ENCODE measurements at places on chromosomes 11 and 22.

DNA sequence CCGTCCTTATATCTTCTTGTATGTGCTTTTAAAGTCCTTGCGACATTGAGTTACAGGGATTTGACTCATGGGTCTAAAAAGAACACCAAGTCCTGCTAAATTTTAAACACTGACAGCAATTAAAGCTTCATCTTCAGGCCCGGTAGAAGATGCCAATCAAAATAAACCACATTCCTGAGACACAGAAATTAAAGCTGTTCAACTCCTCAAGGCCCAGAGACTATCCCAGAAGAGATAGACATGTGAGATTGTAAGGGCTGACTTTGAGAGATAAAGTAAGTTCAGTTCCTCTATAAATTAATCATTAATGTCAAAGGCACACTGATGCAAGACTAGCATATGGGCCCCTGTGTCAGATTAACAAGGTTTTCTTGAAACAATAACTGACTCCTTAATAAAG is 49.8 kb downstream of the OSBPL5 start:
- DNase-seq = no peak

DNA sequence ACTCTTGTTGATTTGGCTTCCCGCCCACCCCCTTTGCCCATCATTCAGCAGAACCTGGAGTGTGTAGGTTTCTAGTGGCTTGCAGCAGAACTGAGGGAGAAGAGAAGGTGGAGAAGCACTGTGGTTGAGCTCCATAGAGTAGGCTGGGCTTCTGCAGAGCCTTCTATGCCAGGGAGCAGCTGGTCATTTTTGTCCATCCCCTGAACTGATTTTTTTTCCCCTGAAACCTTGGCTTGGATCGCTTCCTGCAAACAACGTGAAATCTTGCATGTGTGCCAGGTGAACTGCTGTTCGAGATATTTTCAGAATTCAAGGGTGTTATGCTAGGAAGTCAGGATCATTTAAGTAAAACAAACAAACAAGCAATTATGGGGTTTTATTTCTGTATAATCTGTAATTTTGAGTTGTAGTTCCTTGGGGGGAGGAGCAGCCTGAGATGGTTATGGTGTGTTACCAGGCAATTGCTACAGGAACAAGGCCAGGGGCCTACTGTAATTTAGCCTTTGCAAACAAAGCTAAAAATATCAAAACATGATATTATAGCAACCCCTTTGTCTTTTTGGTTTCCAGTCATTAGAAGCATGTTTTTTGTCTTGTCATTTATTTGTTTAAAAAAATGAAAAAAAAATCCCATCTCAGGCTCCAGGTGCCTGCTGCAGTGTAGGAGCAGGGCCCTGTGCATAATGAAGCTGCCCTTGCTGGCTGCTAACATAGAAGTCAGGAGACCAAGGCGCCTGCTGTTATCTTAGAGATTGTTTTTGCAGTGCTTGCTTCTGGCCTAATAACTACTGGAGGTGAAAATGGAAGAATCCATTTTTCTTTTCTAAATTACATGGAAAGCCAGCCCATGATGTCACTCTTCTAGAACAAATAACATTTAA is 152.4 kb upstream of the TTC12 start:
- no peak for DNase-seq

- no peak for DNase-seq
These were observed 81.9 kb upstream of the TEAD1 start for GRCh38 chr11:12592283-12592682.

- DNase-seq = no peak
These were observed 11.9 kb downstream of the SLC29A2 start for GRCh38 chr11:66359662-66360087.

DNA sequence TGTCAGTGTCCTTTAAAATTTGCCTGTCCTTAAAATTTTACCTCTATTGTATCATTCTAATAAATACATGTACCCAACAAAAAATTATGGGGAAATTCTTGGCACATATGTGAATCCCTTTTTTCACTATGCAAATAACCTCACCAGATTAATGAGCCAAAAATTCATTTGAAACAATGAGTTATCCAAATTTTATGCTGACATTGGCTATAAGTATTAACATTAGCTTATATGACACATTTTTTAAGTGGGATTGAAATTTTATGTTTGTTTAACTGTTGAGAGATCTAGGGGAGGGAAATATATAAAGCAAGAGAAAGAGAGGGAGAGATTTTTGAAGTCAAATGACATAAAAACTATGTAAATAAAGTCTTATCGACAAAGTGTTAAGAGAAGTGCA is 11.8 kb upstream of the PDGFD start:
- no peak for DNase-seq
